ENCODE measurements at places on chromosomes 4 and X.

- no peak for DNase-seq
These were observed 19.1 kb downstream of the EIF4E start for GRCh38 chr4:98909646-98910401.

DNA sequence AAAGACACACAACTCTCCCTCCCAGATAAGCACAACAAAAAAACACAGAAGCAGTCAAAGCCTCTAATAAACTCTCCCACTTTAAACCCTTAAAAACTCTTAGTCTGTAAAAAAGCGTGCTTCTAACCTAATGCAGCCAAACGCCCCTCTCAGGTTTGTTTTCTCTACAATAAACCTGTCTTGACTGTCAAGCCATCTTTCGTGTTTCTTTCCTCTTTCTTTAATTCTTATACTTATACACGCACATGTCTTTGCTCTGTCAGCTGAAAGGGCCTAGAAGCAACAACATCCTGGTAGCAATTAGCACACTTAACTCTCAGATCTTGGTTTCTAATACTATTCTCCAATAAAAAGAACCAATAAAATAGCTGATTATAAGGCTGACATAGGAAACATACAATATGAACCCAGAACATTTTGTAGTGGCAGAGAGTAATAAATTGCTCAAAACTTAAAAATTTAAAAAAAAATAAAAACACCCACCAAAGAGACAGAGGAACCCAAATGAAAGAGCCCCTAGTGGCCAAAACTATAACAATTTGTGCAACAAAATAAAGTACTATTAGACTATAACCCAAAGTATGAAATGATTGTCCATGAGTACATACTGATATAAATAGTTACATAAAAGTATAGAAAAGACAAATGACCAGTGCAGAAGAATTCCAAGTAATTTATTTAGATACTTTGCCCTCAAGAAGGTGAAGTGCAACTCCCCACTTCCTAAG lies 440.4 kb upstream of the ADGRL3 start:
- DNase-seq: no peak

DNA sequence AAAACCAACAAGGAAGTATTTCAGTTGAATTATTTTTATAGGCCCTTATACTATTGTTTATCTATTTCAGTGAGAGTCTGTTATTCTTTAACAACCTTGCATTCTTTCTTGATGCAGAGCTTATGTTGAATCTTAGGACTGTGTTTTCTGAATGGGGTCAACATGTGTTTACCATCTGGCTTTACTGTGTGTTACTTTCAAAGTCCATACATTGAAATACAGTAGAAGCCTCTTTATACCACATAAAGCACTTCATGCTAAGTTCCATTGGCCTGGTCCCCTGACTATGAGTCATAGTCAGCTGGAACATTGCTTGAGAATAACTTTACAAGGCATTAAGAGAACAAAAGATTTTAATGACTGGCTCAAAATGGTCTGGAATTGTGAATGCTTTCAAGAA lies 152.6 kb downstream of the GASK1B start:
- DNase-seq: no peak

GRCh38 chrX:28135378-28136047 lies 154.3 kb upstream of the DCAF8L1 start:
- DNase-seq: no peak

GRCh38 chr4:84362896-84363655 lies 136.0 kb downstream of the NKX6-1 start:
- DNase-seq: no peak

- DNase-seq: no peak
These were observed 34.9 kb downstream of the FTHL17 start for GRCh38 chrX:31036895-31037294.

DNA sequence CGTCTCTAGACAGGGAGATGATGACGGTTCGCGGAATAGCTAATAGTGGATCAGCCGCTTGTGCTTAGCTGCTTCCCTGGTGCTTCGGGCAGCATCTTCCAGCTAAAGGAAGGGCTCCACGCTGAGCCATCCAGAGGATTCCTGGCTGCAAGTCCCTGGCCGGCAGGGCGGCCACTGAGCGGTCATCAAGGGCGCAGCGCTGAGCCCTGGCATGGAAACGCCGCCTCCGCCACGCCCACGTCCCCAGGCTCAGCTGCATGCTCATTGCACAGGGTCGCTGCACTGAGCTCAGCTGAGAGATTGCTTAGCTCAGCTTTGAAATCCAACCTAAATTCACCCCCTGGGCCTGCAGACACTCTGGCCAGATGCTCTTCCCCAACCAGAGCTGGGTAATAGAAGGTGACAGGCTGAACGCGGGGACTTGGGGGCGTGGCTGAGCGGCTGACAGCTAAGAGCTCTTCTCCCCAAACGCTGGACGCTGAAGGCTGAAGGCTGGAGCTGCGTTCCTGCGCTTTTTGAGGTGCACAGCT lies 118.2 kb upstream of the KIT start:
- DNase-seq: no peak

GRCh38 chrX:110563282-110563681 lies 204.6 kb downstream of the RTL9 start:
- no peak for DNase-seq

GRCh38 chr4:123463869-123464268 lies 67.3 kb downstream of the SPRY1 start:
- no peak for DNase-seq

- no peak for DNase-seq
These were observed 19.0 kb upstream of the ACSL1 start for GRCh38 chr4:184844742-184845141.

- DNase-seq: no peak
These were observed 19.6 kb downstream of the FAT1 start for GRCh38 chr4:186704057-186704456.

GRCh38 chr4:107824350-107825071 lies at the start of gene SGMS2:
Gene SGMS2, plus strand, starts transcription at chr4:107824932. Its CDS starts 70,622 bp downstream, at chr4:107895554.
- no peak for DNase-seq
